Hematopoietic multipotent progenitor cell (in vitro differentiated cells): ENCODE measurements at places on chromosomes 2 and 18. TPM values are rescaled to one million over a fixed set of nuclear protein-coding genes. Genes with fewer than 3 reads are reported as not detected.

DNA sequence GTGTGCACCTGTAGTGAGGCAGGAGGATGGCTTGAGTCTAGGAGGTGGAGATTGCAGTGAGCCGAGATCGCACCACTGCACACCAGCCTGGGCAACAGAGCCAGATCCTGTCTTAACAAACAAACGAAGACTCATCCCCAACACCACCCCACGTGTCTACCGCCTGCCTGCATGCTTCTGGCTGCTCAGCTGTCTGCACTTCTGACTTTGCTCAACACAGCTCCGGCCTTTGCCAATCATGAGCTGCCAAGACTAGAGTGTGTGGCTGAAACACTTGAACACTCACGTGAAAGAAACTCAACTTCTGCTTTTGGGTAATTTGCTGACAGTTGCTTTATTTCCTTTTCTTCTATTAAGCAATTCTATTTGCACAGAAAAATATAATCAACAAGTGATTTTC is 32.1 kb upstream of the SP3 start:
- DNase-seq = peak; percentile 95

DNA sequence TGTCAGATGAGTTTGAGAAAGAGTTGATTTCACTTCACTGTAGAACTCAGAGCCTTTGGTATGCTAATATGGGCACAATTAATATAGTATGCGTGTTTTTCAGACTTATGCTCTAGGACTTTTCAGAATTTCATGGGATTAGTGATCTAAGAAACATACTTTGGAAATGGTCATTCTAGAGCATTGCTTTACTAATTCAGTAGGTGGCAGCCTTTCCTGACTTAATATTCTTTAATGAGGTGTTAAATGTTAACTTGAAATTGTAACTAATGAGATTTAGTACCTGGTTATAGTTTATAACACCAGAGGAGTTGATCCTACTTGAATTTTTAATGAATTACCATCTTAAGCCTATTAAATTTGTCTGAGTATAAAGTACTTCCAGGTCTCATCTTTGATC is 28.4 kb downstream of the ACTR2 start:
- no peak for DNase-seq

GRCh38 chr18:8607776-8608742 is 1.2 kb upstream of the RAB12 start:
- no peak for DNase-seq

- no peak for DNase-seq
Observed at GRCh38 chr2:218345491-218346236, 11.0 kb upstream of the CATIP start.

GRCh38 chr2:161355983-161356382 is 47.8 kb downstream of the PSMD14 start:
- DNase-seq = no peak

GRCh38 chr2:178404368-178404767 is 46.6 kb downstream of the PRKRA start:
- DNase-seq = peak; percentile 31

DNA sequence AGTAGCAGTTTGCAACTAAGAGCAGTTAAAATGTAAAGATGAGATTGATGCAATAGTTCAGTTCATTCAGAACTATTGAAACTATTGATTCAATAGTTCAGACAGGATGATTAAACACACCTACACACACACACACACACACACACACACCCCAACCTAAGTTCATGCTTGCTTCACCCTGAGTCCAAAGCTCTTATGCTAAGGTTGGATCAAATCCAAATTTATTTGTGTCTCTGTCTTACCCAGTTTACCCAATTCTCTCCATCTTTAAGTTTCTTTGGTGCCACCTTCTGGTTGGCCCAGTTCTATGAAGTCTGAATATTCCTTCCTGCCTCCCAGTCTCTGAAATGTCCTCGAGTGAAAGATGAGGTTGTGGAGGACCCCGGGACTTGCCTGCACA is 5.1 kb downstream of the SERPINB8 start:
- DNase-seq = no peak

DNA sequence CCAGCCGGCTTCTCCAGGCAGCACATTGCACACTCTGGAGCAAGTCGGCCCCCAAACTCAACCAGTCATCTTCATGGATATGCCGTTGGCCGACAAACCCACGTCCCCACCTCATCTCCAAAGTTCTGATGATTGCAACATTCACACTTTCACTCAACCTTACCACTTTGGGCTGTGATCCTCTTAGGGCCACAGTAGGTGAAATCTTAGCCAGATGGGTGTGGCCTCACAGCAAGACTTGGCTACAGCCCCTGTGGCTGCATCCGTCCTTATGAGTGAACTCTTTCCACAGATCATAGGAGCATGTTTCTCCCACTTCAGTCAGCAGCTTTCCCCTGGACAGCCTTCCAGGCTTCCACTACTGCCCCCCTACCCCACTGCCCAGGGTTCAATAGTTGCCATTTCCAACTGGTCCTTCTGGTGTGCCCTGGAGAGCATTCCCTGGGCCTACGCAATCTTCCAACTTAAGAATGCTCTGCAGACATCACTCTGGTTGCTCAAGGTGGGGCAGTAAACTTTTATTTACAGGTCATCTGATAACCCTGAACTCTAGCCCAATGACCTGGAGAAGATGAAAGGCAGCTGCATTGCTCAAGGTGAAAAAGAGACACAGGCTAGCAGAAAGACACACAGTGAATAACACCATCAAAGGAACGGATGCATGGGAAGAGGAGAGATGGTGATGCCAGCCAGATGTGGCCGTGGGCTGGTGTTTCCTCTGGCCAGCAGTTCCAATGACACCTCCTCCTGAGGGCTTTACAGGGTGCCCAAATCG is 34.5 kb downstream of the ARL4C start:
- DNase-seq = no peak

DNA sequence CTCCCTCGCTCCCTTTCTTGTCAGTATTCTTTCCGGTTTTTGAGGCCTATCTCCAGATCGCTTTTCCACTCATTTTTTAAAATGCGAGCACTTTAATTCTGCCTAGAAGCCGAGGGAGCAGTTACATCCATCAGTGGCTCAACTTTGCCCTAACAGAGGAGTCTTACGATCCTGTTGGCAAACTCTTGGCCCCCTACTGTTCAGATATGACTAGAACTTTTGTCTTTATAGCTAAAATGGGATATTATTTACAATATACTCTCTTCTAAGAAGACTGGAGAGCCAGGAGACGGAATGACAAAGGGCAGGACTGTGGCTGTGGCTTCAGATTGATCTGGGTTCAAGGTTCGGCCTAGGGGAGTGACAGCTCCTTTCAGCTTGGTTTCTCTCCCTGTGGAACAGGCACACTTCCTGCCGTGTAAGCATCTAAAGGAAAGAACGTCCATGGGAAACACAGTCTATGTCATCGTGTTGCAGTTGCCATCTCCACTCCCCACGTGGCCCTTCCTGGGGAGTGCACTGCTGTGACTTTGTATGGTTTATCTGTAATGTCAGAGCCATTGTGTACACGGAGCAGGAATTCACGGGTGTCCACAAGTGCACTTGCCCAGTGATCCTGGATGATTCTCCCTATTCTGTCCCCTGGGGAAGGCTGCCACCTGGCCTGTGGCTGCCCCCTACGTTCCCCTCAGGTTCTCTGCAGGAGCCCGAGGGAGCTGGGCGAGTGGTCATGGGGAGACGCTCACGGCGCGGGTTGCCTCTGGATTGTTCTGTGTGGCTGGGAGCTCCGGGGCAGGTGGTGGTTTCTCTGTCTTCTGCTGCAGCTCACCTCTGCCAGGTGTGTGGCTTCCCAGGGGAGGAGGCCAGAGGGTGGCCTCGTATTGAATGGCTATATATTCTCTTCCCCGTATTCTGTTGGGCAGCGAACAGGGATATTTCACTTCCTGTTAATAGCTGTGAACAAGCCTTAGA is 222.0 kb downstream of the LDLRAD4 start:
- no peak for DNase-seq

GRCh38 chr2:85255813-85256594 is 71.8 kb downstream of the TGOLN2 start:
- DNase-seq = no peak

- no peak for DNase-seq
Observed at GRCh38 chr2:158025255-158025996, 76.2 kb upstream of the UPP2 start.

- DNase-seq = no peak
Observed at GRCh38 chr2:230208576-230208975, 11.2 kb downstream of the SP110 start.

DNA sequence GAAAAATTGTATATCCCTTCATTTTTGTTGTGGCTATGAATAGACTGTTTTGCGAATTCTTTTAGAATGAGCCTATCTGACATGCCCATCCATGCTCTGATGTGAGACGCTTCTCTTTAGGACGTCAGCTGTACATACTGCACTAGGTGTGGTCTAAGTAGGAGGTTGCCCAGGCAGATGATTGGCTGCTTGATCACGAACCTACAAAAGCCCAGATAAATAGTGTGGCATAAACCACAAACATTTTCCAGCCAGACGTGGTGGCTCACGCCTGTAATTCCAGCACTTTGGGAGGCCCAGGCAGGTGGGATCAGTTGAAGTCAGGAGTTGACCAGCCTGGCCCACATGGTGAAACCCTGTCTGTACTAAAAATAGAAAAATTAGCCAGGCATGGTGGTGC is 251.8 kb downstream of the AGAP1 start:
- DNase-seq = no peak

DNA sequence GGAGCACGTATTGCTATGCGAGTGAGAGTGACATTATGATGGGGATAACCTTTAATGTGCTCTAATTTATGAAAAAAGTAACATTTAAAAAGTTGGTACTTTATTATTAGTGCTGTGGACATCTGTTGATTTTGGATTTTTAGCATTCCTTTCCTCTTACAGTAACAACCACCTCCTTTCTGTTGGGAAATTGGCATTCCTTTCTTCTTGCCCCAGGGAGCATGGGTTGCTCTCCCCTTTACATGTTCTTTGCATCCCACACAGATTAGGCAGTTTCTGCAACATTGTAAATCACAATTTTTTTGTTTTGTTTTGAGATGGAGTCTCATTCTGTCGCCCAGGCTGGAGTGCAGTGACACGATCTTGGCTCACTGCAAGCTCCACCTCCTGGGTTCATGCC is 300.2 kb downstream of the LPIN1 start:
- DNase-seq = no peak

GRCh38 chr18:5095239-5095638 is 101.8 kb downstream of the AKAIN1 start:
- no peak for DNase-seq

GRCh38 chr18:74935434-74935833 is 273.5 kb downstream of the PTGR3 start:
- DNase-seq = no peak

DNA sequence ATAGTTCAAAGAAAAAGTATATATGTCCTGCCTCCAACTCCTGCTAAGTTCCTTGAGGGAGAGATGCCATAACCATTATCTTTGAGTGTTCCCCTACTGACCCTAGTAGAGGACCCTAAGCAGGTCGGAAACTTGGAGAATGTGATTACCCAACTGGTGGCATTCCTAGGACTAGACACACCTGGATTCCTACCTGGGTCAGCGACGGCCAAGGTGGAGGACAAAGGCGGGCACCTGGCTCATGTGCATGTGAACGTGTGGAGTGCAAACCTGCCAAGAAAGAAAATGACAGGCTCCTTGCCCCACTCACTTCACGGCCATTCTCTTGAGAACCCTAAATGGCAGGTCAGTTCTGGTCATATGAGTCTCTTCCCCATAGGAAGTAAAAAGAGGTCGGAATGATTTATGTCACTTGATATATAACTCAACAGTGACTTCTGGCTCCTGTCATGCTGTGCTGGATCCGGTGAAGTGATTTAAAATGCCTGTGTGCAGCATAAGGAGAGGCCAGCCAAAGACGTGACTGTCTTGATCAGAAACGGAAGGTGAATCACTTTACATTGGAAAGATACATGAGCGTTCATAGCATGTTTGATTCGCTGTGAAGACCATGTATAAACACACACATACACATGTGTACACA is 371.6 kb downstream of the EIPR1 start:
- DNase-seq = no peak

DNA sequence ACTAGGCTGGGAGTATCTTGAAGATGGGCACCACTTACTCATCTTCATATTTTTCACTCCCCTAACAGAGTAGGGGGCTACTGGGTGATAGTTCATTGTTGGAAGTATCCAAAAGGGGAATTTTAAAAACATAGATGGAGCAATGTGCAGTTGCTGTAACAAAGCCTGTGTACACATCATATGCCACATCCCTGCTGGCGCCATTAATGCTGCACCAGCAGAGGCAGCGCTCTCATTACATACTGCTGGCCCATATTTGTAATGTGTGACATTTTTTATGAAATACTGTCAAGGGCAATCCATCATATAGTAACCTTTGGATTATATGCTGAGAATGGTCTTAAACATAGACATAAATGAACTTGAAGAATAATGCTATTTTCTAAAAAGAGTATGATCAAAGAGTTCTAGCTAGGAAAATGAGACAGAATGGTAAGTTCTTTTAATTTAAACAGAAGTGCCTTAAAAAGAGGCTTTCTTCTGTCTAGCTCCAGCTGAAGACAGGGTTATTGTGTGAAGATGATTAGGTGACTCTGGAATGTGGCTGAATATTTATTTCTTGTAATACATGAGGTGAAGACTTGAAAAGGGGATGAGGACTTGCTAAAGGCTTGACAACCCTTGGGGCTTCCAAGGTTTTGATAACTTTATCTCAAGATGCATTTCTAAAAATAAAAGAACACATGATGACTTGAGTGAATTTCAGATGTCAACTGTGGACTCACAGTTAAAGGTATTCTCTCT is 2.4 kb upstream of the TMEM178A start:
- no peak for DNase-seq

DNA sequence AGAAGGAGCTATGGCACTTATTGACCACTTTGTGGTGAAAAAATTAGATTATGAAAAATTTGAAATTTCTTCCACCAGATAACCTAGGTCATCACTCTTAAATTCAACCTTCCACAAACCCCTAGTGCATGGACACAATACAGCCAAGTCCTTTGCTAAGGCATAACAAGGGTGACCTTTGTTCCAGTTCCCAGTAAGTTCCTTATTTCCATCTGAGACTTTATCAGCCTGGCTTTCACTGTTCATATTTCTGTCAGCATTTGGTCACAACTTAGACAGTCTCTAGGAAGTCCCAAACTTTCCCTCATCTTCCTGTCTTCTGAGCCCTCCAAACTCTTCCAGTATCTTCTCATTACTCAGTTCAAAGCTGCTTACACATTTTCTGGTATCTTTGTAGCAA is 132.5 kb downstream of the TRABD2A start:
- DNase-seq = no peak

DNA sequence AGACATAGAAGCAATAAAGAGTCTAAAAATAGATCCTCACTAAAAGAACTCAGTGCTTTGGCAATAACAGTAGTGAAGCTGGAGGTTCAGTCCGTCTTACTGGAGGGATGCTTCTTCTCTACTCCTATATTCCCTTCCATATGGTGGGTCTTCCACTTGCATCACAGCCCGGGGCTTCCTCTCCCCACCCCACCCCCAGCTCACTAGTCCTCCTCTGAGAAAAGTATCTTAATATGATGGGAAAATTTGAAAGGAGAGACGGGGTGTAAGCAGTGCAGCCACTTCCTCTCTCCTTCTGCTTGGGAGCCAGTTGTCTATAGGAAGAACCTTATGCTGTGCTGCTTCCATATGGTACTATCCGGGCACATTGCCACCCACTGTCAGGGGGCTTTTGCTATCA is 57.2 kb upstream of the SPOPL start:
- no peak for DNase-seq

Gene CNDP2
- total RNA-seq = 47.1 TPM

Gene ABCG5
- total RNA-seq = under 0.01 TPM

Gene CYS1
- total RNA-seq = not detected

Gene ICOS
- total RNA-seq = under 0.01 TPM

Gene CHST9
- total RNA-seq = not detected

Gene TEKT4
- total RNA-seq = not detected

Gene CYP27C1
- total RNA-seq = not detected

Gene GLB1L
- total RNA-seq = 21.8 TPM

Gene NLRC4
- total RNA-seq = 0.27 TPM
